NCI-H1417 treated with DMSO at 0.1 percent for 48 hours (cell line): ENCODE measurements at places on chromosomes 4 and X.

GRCh38 chr4:1347410-1347864, 429 bp downstream of the UVSSA start:
- no peak for DNase-seq

DNA sequence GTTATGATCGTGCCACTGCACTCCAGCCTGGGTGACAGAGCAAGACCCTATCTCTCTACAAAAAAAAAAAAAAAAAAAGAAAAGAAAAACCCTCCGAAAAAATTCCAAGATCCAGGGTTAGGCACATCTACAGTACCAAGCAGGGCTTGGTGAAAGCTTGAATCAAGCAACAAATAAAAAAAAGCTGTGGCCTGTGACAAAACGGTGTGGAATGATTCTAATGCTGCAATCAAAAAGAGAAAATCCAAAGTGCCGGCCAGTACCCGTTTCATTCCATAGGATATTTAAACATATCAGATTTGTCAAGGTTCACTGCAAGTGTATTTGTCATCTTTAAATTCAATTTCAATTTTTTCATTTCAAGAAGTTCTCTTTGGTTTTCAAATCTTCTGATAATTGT, 20.5 kb downstream of the RWDD4 start:
- no peak for DNase-seq

GRCh38 chrX:50814701-50815100, 707 bp upstream of the SHROOM4 start:
- no peak for DNase-seq

DNA sequence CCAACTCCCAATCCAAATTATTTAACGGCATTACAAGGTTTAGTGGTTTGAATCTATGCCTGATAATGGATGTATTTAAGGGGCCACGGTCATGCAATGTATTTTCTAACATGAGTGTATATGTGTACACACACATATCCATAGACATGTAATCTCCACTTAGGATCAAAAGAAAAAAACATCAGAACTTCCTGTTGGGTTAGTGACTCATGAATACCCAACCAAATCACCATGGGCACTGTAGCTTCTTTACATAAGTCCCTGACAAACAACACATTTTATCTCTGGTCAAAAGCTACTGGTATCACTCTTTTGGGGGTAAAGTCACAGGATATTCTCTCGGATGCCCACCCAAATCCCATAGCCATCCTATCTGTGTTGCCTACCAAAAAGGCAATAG, 36.5 kb upstream of the TFDP3 start:
- DNase-seq, result no peak

GRCh38 chr4:153971899-153972298, 183.0 kb upstream of the SFRP2 start:
- DNase-seq, result no peak

DNA sequence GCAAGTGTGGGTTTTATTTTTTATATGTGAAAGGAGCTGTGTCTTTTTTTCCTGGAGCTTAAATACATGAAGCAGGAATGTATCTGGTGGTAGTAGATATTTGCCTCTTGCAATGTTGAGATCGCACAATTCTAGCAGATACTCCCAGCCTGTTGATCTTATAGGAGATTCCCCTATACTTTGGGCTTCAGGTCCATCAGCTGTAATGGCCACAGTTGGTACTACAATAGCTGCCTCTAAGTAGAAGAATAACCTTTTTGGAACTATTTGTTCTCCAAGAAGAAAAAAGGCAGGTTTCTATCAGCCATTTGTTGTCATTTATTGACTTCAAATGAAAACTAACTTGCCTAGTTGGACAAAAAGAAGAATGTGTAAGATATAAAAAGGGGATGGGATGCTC, 37.7 kb downstream of the LIMCH1 start:
- DNase-seq, result no peak

- no peak for DNase-seq
Measured at GRCh38 chr4:172975651-172976229, 192.9 kb upstream of the GALNT7 start.

DNA sequence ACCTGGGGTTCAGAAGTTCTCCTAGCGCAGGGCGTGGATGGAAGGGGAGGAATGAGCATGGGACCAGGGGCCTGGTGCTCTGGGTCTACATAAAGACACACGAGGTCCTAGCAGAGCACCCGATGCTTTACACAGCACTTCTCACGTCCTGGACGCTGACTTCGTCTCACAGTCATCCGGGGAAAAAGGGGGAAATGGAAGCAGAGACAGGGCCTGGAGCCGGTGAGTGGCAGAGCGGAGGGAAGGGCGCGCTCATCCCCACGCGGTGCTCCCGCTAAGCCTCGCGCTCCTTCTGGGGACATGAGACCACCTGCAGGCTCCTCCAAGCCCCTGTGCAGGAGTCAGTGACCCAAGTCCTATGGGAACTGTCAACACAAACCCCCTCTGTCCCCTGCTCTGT, 157.7 kb downstream of the AFAP1 start:
- DNase-seq, result no peak

GRCh38 chrX:88584283-88584682, 162.7 kb upstream of the CPXCR1 start:
- no peak for DNase-seq

- DNase-seq, result no peak
Measured at GRCh38 chrX:63718010-63718694, 66.9 kb downstream of the ARHGEF9 start.

- no peak for DNase-seq
Measured at GRCh38 chr4:144754562-144755410, 108.8 kb downstream of the HHIP start.

DNA sequence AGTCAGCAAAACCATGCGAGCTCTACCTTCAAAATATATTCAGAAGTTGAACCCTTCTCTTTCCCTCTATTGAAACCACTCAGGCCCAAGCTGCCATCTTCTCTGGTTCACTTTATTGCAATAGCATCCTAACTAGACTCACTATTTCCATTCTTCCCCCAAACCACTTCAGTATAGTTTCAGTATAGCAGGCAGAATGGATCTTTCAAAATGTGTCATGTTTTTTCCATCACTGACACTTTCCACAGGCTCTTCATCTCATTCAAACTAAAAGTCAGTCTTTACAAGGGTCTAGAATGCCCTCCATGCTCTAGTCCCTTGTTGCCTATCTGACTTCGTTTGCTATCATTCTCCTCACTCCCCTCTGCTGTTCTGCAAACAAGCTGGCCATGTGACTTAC, 274.4 kb downstream of the IDS start:
- no peak for DNase-seq

- no peak for DNase-seq
Measured at GRCh38 chr4:15717657-15718416, 15.0 kb downstream of the BST1 start.

- no peak for DNase-seq
Measured at GRCh38 chr4:138724530-138724929, 291.1 kb upstream of the NOCT start.

GRCh38 chr4:16765546-16765945, 132.9 kb downstream of the LDB2 start:
- no peak for DNase-seq

- DNase-seq, result no peak
Measured at GRCh38 chr4:140255927-140256326, 101.9 kb upstream of the MAML3 start.

GRCh38 chr4:142098900-142099545, 462.6 kb downstream of the IL15 start:
- DNase-seq, result no peak

DNA sequence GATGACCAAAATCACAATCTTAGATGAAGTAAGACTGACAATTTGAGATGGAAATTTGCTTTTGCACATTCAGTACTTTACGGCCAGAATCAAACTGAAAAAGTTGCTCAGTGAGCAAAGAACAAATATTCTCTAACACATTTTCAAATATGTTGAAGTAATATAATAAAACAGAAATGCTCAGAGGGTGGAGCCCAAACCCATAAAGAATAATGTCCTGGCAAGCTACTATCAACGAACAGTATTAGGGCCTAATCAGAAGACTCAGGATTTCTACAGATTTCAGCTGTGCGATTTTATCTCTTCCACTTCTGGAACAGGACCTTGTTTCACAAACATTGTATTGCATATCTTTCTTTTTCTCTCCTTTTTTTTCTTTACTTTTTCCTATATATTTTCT, 505.0 kb downstream of the TECRL start:
- no peak for DNase-seq

DNA sequence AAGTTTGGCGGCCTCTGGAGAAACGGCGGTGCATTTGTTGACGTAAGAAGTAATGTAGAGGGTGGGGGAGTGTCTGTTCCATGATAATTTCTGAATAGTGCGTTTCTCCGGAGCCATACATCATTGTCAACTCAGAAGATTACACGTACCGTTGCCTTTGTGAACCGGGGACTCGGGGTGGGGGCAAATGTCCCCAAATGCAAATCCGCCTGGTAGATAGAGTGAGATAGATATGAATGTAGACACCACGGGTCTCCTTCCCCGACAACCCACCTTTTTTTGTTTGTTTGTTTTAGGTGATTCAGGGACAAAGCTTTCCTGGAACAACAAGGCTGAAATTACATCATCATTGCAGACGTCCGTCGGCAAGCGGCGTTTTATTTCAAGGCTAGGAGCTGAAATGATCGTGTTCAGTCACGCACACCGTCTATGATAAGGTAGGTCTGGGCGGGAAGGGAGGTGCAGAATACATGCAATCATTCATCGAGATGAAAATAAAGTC, 96.0 kb upstream of the PPP2R3B start:
- DNase-seq, result no peak

- DNase-seq, result no peak
Measured at GRCh38 chr4:111793433-111794091, 351.7 kb upstream of the FAM241A start.

DNA sequence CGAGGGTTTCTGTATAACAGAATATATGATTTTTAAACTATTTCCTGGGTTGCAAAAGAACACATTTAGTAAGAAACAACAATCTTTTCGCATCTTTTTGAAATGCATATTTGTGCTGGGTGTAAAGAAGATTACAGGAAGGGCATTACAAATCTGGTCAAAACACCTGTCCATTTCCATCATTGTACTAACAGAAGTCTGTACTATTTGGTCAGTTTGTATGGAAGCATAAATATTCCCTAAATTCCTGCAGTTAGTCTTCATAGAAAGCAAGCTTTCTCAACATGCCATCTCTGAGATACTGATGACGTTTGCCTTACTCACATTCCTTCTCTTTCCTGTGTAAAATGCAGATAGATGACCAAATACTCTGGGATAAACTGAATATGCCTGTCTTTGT, 203.3 kb downstream of the NWD2 start:
- no peak for DNase-seq

GRCh38 chr4:7821245-7822136, 118.2 kb downstream of the AFAP1 start:
- no peak for DNase-seq

- no peak for DNase-seq
Measured at GRCh38 chr4:68904786-68905185, 46.8 kb downstream of the UGT2A3 start.

- DNase-seq, result no peak
Measured at GRCh38 chr4:52102587-52102986, 51.5 kb downstream of the SPATA18 start.

- DNase-seq, result no peak
Measured at GRCh38 chr4:14445882-14446281, 556.4 kb upstream of the CPEB2 start.

- DNase-seq, result no peak
Measured at GRCh38 chr4:139685180-139685579, 19.6 kb downstream of the MGST2 start.

DNA sequence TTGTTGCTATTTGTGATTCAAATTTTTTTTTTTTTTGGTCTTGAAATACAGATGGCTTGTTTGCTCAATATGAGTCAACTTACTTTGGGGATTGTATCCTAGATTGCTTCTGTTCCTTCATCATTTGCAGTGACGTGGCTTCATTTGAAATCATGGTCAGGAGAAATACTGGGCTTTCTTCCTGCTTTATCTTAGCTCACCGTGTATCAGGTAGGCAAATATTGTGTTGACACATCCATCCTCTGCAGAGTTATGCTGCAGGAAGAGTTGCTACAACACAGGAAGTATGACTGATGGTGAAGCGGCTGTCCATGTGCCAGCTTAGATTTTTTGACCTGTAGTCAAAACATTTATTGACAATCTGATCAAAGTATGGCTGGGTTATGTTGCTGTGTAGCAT, 232.2 kb downstream of the C4orf33 start:
- DNase-seq, result no peak

DNA sequence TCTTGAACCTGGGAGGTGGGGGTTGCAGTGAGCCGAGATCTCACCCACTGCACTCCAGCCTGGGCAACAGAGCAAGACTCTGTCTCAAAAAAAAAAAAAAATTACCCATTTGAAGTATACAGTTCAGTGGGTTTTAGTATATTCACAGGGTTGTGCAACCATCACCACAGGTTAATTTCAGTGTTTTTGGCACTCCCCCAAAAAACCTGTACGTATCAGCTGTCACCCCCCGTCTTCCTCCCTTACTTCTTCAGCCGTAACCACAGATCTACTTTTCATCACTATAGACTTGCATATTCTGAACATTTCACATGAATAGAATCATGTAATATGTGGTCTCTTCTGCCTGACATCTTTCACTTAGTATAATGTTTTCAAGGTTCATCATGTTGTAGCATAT, 11.7 kb upstream of the PTTG2 start:
- no peak for DNase-seq

DNA sequence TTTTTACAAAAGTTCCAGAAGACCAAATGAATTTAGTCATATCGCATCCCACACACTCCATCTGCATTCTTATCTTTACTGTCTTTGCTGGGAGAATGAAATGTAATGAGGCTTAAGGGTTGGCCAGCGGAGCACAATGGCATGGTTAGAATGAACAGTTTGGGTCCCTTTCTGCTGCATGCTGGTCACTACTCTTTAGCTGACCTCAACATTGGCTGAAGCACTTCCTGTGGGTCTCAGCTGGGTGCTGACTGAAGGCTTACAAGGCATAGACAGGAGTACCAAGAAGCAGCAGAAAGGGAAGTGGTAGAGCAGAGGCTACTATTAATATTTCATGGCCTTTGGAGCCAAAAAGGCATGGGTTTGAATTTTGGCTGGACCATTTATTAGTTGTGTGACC, 159.4 kb upstream of the GPC4 start:
- DNase-seq, result no peak

DNA sequence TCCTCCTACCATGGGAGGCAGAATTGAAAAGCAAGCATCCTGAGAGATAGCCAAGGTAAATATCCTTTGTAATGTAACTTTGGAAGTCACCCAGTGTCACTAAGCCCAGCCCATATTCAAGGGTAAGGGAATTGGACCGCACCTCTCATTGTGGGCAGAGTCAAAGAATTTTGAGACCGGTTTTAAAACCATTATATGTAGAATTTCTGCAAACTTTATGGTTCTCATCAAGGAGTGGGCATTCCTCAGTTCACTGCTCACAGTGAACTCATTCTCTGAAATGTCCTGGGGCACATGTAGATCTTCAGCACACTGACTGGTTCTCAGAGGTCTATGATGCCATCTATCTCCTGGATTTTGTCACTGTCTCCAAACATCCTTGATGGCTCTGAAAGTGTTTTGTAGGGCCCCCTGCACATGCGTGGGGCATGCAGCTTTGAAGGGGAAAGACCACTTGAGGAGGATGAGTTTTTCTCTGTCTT, 35.3 kb upstream of the CHRNA9 start:
- no peak for DNase-seq

DNA sequence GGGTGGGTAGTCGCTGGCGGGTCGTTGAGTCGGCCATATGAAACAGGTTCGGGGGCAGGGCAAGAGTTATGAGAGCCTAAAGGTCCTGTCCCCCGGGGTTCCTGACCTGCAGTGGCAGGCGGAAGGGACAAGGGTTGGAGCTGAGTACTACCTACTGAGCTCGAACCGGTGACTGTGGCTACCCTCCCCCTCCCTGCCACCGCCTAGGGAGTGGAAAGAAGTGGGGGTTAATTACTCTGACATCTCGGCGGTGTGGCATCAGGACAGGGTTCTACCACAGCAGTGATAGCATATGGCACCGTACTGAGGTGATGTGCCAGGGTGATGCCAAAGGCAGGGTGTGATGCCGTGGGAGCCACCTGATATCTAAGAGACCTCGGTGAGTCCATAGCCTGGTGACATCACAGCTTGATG, 307 bp downstream of the ATG4A start:
- DNase-seq, result no peak
